ENCODE measurements at places on chromosomes 4 and X. TPM values are rescaled to one million over a fixed set of nuclear protein-coding genes. Genes with fewer than 3 reads are reported as not detected.

DNA sequence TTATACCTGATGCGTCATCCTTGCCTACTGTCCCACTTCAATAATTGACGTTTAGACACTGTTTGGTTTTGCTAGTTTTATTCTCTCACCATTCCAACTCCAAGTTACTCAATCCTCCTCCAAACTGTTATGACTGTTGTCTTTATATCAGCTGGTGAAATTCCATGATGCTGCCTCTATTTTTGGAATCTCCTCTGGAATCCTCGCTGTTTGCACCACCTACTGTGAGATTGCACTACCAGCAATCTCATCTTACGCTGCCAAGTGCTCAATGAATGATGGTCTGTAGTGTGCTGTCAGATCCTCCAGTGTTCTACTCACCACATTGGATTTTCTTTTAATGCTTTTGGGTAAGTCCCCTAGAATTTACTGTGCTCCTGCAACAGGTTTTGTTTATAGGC is 13.2 kb upstream of the PCDH18 start:
- DNase-seq: peak; percentile 10

- DNase-seq: no peak
Measured at GRCh38 chr4:65845199-65845773, 175.0 kb upstream of the EPHA5 start.

The WAS gene
- 0.16 TPM for total RNA-seq

DNA sequence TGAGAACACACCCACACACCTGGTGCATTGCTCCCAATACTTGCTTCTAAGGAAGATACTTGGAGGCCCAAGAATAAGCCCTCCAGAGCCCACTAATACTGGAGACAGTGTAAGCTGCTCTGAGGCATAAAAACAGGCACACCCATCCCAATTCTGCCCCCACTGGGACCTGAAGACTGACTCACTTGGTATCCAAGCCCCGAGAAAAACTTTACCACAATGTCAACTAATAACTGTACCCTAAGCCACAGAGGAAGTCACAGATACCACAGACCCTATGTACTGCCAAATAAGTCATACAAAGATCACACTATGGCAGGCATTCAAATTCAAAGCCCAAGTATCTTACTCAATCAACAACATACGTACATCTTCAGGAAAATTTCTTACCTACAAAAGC is 398.2 kb upstream of the SPANXN1 start:
- DNase-seq: peak; percentile 6

- DNase-seq: no peak
Measured at GRCh38 chr4:36863601-36864000, 380.9 kb upstream of the NWD2 start.

- DNase-seq: peak; percentile 87
Measured at GRCh38 chr4:76949276-76950051, at the start of gene SEPTIN11. Gene SEPTIN11 (plus strand): TSS chr4:76949752. CDS start chr4:76949904, 152 bp downstream.

The XAGE1A gene
- total RNA-seq: not detected

The LUZP4 gene
- not detected for total RNA-seq

DNA sequence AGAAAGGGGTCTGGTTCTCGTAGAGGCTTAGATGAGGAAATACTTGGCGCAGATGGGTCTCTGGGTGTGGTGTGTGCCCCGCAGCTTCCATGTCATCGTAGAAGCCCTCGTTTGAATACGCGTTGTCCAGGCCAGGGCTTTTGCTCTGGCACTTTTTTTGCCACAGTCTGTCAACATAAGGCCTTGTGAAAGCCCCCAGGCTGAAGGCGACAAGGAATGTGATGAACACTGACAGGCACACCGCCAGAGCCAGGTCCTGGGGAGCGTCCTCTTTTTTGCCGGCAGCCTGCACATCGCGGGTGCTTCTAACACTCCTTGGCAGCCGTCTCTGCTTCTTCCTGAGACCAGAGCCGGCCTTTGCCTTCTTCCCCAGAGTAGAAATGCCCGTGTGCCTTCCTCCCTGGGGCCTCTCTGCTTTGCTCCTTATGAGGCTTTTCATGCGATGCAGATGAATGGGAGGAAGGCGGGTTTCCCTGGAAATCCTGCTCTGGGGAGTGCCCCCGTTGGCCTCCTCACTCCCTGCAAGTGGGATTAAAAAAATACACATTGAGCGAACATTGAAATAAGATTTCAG is 24.4 kb downstream of the LRRC66 start:
- no peak for DNase-seq

DNA sequence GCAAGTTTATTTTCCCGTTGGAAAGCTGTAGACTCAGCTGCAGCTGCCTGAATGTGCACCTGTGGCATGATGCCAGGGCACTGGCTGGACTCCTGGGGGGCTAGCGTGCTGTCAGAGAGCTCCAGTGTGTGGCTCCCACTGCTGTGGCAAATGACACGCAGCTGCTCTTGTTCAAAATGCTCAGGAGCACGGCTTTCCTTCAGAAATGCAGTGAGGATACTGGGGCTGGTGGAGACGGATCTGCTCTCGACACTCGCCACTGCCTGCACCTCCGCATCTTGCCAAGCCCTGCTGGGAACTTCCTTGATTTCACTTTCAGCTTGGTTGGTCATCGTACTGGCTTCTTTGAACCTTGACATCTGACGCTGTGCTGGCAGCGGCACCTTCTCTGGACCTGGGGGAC is 58.7 kb downstream of the GPRIN3 start:
- DNase-seq: no peak

The ALPK1 gene
- 9.0 TPM for total RNA-seq

DNA sequence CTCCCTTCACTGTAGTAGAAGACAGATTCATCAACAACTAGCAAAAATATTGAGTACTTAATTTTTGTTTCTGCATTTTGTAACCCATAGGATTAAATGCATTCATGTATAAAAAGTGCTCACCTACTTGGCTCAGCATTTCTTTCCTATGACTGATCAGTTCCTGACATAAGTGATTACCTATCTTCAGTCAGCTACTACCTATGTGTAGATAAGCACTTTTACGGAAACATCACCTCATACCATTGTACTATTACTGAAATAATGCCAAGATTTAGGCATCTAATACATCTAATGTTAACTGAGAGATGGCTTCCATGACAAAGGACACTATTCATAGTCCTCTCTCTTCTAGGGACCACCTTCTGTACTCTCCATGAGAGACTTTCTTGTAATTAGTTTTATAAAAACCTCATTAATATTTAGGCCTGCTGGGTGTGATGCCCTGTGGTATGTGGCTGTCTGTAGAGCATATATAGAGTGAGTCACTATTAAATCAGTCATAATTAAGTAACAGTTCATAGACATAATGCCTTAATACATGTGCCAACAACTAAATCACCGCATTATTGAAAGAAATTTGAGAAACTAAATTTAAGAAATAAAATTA is 147.0 kb downstream of the PDGFC start:
- DNase-seq: no peak

DNA sequence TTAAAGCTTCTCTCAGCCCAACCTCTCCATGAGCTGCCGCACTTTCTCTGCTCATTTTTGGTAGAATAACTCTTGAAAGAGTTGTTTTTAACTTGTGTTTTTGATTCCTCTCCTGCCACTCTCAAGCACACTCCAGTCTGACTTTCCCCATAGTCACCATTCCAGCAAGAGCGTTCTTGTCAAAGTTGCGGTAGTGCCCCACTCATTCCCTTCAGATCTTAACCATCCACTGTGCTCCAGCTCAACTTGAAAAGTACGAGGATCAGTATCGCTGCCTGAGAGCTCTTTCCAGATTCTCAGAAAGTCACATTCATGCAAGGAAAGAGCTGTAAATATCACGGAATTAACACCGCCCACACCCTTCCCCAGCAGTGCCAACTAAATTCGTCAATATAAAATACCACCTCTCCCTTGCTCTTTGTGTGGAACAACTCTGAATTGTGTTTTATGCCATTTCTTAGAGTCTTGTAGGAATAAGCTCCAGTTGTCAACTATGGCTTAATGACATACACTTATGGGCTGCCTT is 59.7 kb upstream of the IL15 start:
- DNase-seq: no peak

The NCAPG gene
- 42.6 TPM for total RNA-seq

The BEX5 gene
- total RNA-seq: 1.3 TPM

The MAGEA9B gene
- 0.08 TPM for total RNA-seq

DNA sequence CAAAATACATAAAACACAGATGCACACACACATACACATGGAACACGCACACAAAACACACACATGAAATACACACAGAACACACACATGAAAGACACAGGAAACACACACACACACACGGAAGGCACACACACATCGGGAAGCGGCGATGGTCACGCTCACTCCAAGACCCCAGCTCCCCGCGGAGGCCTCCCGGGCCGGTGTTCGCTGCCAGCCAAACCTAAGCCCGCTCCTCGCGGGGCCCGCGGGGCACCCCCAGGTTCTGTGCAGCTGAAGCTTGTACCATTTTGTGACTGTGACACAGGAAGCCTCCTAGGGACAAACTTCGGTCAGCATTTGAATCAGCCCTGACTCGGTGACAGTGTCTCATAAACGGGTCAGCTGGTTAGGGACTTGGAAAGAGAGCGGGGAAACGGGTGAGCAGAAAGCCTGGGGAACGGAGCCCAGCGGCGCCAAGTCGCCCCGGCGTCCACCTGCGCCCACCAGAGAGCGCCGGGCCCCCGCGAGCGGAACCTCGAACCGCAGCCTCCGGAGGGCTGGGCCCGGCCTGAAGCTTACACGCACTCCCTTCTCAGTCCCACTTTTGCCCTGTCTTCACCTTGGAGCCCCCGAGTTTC is 32.1 kb downstream of the F11 start:
- DNase-seq: no peak

DNA sequence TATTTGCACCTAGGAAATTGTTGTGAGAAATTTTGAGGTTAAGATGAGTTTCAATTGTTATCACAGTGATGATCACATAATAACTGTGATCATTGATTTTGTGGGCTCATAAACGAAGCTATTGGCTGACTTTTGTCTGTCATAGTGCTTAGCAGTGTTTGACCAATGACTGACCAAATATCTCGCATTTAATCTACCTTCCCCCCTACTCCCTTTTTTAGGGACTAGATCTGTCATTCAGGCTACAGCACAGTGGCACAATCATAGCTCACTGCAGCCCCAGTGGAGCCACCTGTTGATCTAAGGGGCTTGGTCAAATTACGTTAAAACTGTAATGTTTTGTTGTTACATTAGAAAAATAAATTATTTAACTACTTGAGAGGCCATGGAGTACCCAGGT is 1.5 kb downstream of the FUNDC2 start:
- DNase-seq: no peak

The NDST3 gene
- total RNA-seq: 1.3 TPM

The SYP gene
- total RNA-seq: 0.19 TPM

The TMEM35A gene
- not detected for total RNA-seq

- peak; percentile 72 for DNase-seq
Measured at GRCh38 chrX:17547658-17548057, 172.7 kb downstream of the NHS start.

The RHOH gene
- total RNA-seq: not detected

The HELQ gene
- 8.8 TPM for total RNA-seq

DNA sequence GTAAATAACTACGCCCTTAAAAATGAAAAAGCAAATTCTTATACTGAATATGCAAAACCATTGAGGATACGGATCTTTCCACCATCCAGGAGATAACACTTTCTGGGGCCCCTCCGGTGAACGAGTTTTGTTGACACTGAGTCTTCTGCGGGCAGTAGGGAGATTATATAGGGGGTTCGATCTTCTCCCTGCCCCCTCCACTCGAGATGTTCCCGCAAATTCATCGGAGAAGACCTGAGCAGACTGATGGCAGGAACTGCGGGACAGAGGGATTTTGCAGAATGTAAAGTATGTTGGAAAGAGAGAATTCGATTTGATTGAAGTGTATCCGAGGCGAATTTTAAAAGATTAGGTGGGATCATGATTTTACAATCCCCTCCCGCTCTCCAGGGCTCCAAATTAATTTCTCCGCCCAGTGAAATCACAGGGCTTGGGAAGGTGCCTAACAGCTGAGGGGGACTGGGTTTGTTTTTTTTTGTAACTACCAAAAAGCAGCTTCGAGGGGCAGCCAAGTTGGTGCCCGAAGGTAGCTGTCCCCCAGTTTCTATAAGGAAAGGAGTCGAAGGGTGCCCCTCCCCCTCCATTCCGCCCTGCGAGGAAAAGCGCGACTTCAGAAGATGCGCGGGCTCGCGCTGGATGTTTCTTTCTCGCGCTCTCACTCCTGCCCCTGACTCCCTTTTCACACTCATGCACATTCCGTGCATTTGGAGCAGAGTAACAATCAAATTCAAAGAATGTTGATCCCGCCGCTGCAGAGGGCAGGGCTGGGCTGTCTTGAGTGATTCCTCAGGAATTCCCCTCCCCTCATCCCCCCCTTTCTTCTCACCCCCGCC is 1.2 kb downstream of the TMEM255A start:
- DNase-seq: no peak

DNA sequence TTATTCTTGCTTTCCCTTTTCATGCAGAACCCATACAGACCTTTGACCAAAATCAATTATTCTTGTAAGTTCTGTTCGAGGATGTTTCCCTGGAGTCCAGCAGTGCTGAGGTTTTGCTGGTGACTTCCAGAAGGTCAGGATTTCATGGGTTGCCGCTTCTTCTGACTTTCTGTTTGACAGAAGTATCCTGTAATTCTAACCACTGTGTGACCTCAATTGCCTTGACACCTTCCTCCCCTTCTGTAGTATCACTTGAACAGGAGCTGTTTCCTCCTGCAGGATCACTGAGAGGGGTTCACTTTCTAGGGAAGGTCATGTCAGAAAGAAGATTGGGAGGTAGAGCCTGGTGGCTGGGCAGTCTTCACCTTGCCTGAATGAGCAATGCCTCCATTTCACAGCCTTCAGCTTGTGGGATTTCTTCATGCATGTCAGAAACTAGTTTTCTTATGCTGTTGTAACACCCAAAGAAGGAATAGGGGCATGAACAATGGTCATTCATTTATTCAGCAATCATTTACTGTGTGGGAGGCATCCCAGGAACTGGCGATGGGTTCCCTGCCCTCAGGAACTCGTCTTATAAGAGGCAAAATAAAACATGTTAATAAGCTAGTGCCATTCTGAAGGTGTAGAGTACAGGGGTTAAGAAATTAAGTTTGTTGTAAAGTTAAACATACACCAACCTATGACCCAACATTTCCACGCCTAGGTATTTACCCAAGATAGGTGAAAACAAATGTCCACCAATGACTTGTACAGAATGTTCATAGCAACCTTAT is 205.9 kb downstream of the SOWAHB start:
- DNase-seq: no peak

GRCh38 chrX:71282514-71283402 is 677 bp upstream of the NONO start:
- DNase-seq: no peak

The MAGEA4 gene
- not detected for total RNA-seq

The SPOCK3 gene
- total RNA-seq: not detected

The TRMT10A gene
- 5.5 TPM for total RNA-seq

- no peak for DNase-seq
Measured at GRCh38 chrX:34790026-34790425, 132.9 kb upstream of the TMEM47 start.

The CLCN4 gene
- total RNA-seq: 6.9 TPM

DNA sequence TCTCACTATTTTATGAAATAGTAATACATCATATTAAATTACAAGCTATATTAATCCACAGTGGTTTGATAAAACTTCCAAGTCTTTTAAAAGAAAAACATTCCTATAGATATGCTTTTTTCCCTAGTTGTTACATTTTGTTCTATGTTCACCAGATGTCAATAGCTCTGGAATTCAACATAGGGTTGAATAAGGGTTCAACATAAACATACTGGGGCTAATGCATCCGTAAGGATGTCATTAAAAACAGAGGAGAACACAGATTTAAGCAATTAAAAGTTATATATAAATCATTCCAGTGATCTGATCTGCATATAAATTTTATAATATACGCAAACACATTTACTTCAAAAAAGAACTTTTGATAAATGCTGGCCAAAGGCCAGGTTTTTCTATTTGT is 32.5 kb downstream of the SULT1B1 start:
- no peak for DNase-seq
